ENCODE measurements at places on chromosomes 5 and 9. TPM values are rescaled to one million over a fixed set of nuclear protein-coding genes. Genes with fewer than 3 reads are reported as not detected.

Gene CACFD1
- 2.9 TPM for total RNA-seq

DNA sequence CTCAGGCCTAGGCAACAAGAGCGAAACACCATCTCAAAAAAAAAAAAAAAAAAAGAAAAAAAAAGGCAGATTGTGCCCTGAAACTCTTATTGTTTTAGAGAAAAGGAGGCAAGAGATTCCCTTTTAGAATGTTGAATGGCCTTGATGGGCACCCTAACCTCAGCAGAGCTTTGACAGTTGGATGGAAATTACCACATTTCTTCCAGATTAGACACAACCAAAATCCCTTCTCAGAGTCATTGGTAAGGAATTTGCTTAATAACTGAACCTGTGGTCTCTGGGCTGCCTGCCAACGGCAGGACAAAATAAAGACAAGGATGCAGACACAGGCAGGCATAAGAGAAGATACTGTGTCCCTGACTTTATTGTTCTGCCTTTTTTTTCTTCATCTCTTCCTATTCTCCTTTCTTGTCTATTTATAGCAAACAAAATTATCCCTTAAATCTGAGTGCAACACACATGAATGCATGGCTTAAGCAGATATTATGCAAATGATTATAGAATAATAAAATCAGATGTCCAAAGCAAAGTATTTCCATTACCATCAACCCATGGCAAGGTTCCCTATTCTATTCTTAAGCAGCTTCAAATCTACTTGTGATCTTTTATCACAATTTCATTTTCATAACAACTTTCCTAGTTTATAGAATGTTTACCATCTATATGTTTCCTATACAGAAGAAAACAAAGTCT, 37.3 kb upstream of the TRIO start:
- H3K4me3 ChIP-seq = no peak overlapping the region
- DNase-seq = peak; percentile 91
- peak overlapping the region; percentile 92 for H3K27ac ChIP-seq
- H3K4me1 ChIP-seq = peaks cover 53% of the 10 kb centered on the region
- no peaks in the 10 kb centered on the region for H3K36me3 ChIP-seq
- no peaks in the 10 kb centered on the region for H3K27me3 ChIP-seq

- no peaks in the 10 kb centered on the region for H3K27me3 ChIP-seq
- DNase-seq = no peak
- H3K27ac ChIP-seq = peak overlapping the region; percentile 7
- H3K36me3 ChIP-seq = peaks cover 93% of the 10 kb centered on the region
Measured at GRCh38 chr5:146461319-146461718, 14.2 kb downstream of the TCERG1 start.

GRCh38 chr9:1676771-1677170, 338.4 kb upstream of the SMARCA2 start:
- no peak overlapping the region for H3K27ac ChIP-seq
- no peak for DNase-seq
- H3K4me3 ChIP-seq = no peak overlapping the region
- no peaks in the 10 kb centered on the region for H3K27me3 ChIP-seq
- no peaks in the 10 kb centered on the region for H3K4me1 ChIP-seq
- no peaks in the 10 kb centered on the region for H3K36me3 ChIP-seq

- H3K4me3 ChIP-seq = no peak overlapping the region
- H3K27me3 ChIP-seq = no peaks in the 10 kb centered on the region
- H3K4me1 ChIP-seq = no peaks in the 10 kb centered on the region
- DNase-seq = no peak
- no peaks in the 10 kb centered on the region for H3K36me3 ChIP-seq
Measured at GRCh38 chr5:93422652-93423280, 158.3 kb downstream of the NR2F1-AS1 start.

GRCh38 chr9:133978899-133979272, 13.2 kb downstream of the VAV2 start:
- peak overlapping the region; percentile 77 for H3K27ac ChIP-seq
- H3K4me3 ChIP-seq = peak overlapping the region; percentile 2
- DNase-seq = no peak
- peaks cover 91% of the 10 kb centered on the region for H3K4me1 ChIP-seq
- H3K36me3 ChIP-seq = peaks cover 43% of the 10 kb centered on the region

GRCh38 chr9:34493972-34494535, 28.7 kb downstream of the ENHO start:
- H3K4me3 ChIP-seq = no peak overlapping the region
- no peak for DNase-seq
- no peaks in the 10 kb centered on the region for H3K27me3 ChIP-seq
- no peaks in the 10 kb centered on the region for H3K4me1 ChIP-seq

- H3K27ac ChIP-seq = no peak overlapping the region
- H3K4me3 ChIP-seq = no peak overlapping the region
- no peak for DNase-seq
- no peaks in the 10 kb centered on the region for H3K4me1 ChIP-seq
- H3K36me3 ChIP-seq = no peaks in the 10 kb centered on the region
Measured at GRCh38 chr5:93777620-93778019, 36.2 kb upstream of the POU5F2 start.

Gene ARHGEF37
- 0.25 TPM for total RNA-seq

- no peaks in the 10 kb centered on the region for H3K27me3 ChIP-seq
- H3K27ac ChIP-seq = no peak overlapping the region
- peaks cover 14% of the 10 kb centered on the region for H3K4me1 ChIP-seq
- H3K4me3 ChIP-seq = no peak overlapping the region
- no peak for DNase-seq
Measured at GRCh38 chr9:133057006-133057405, 4.8 kb upstream of the CEL start.

GRCh38 chr9:74120470-74120869, 376.7 kb upstream of the RORB start:
- DNase-seq = no peak
- H3K4me1 ChIP-seq = no peaks in the 10 kb centered on the region
- no peak overlapping the region for H3K27ac ChIP-seq
- H3K27me3 ChIP-seq = no peaks in the 10 kb centered on the region
- H3K4me3 ChIP-seq = no peak overlapping the region

DNA sequence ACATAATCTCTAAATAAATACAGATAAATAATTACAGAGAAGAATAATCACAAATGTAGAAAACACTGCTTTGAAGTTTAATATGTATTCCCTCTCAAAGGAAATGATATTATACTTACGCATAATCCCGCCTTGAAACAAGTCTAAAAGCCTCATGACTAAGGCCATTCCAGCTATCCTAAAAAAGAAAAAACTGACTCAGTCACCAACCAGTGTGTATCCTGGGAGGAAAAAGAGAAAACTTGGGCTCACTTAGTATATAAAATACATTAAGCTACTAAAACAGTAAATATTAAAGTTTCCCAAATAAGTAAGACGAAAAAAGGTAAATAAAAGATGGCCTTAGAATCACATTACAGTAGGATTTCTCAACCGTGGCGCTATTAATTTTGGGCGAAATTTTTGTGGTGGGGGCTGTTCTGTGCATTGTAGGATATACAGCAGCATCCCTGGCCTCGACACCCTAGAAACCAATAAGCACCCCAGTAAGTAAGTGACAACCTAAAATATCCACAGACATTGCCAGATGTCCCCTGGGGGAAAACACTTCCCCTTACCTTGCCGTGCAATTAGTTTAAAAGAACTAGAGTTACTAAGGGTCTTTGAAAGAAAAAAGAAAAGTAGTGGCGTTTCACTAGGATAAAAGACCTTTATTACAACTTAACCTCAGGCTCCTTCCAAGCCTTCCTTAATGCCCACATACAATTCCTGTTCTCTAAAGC, 1.1 kb downstream of the HSPA9 start:
- H3K4me1 ChIP-seq = peaks cover 13% of the 10 kb centered on the region
- peak overlapping the region; percentile 81 for H3K4me3 ChIP-seq
- H3K36me3 ChIP-seq = peaks cover 60% of the 10 kb centered on the region
- peak; percentile 30 for DNase-seq
- H3K27me3 ChIP-seq = no peaks in the 10 kb centered on the region

Gene GOLM1
- 27.5 TPM for total RNA-seq

GRCh38 chr5:163437011-163437308, 435 bp upstream of the CCNG1 start:
- peaks cover 24% of the 10 kb centered on the region for H3K4me1 ChIP-seq
- H3K4me3 ChIP-seq = peak overlapping the region; percentile 69
- peaks cover 35% of the 10 kb centered on the region for H3K36me3 ChIP-seq
- peak overlapping the region; percentile 25 for H3K27ac ChIP-seq

- H3K27me3 ChIP-seq = no peaks in the 10 kb centered on the region
- no peak overlapping the region for H3K4me3 ChIP-seq
- no peaks in the 10 kb centered on the region for H3K36me3 ChIP-seq
- H3K27ac ChIP-seq = no peak overlapping the region
- H3K4me1 ChIP-seq = peaks cover 46% of the 10 kb centered on the region
Measured at GRCh38 chr5:159059722-159060121, 40.0 kb downstream of the EBF1 start.

DNA sequence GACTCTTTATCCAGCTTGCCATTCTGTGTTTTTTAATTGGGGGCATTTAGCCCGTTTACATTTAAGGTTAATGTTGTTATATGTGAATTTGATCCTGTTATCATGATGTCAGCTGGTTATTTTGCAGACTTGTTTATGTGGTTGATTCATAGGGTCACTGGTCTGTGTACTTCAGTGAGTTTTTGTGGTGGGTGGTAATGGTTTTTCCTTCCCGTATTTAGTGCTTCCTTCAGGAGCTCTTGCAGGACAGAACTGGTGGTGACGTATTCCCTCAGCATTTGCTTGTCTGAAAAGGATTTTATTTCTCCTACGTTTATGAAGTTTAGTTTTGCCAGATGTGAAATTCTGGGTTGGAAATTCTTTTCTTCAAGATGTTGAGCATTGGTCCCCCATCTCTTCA, 381.1 kb downstream of the MAN2A1 start:
- no peaks in the 10 kb centered on the region for H3K36me3 ChIP-seq
- no peak overlapping the region for H3K4me3 ChIP-seq
- no peak for DNase-seq
- H3K27ac ChIP-seq = no peak overlapping the region
- H3K4me1 ChIP-seq = no peaks in the 10 kb centered on the region
- H3K27me3 ChIP-seq = no peaks in the 10 kb centered on the region

Gene PCSK1
- total RNA-seq = not detected

DNA sequence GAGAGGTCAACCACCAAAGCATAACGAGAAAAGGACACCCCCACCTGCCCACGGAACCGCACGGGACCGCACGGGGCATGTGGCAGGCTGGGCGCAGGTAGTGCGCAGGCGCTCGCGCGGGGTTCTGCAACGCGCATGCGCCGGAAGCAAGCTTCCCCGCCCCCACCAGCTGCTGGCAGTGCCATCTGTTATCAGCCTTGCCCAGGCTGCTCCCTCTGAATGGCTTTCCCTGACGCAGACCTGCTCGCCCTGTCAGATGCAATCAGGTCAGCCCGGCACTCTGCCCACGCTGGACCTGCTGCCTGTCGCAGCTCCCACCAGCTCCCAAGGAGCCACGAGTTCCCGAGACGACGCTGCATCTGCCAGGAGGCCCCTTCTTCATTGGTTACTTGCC, 22.8 kb downstream of the PTCH1 start:
- H3K4me1 ChIP-seq = peaks cover 55% of the 10 kb centered on the region
- no peaks in the 10 kb centered on the region for H3K27me3 ChIP-seq
- peaks cover 88% of the 10 kb centered on the region for H3K36me3 ChIP-seq
- no peak overlapping the region for H3K27ac ChIP-seq
- DNase-seq = no peak
- no peak overlapping the region for H3K4me3 ChIP-seq

GRCh38 chr5:61447780-61448495, 115.9 kb downstream of the ZSWIM6 start:
- H3K27ac ChIP-seq = no peak overlapping the region
- DNase-seq = no peak
- H3K4me3 ChIP-seq = no peak overlapping the region
- H3K27me3 ChIP-seq = no peaks in the 10 kb centered on the region

DNA sequence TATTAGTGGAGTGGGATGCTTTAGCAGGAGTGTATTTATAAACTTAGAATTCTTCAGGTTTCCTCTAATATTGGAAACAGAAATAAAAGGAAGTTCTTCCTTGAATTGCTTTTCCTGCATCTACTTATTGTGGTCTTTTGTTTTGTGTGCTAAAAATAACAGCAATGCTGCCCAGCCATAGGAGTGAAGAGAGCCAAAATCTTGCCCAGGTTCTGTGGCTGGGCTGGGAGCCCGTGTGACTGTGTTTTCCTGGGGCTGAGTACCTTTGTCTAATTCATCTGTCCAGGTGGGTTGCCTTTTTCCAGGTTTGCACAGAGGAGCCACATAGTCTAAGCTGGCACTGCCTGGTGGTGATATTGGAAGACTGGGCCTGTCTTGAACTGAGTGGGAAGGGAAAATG, 179.7 kb upstream of the ADAMTSL1 start:
- no peak for DNase-seq
- no peaks in the 10 kb centered on the region for H3K36me3 ChIP-seq
- H3K27me3 ChIP-seq = no peaks in the 10 kb centered on the region
- H3K27ac ChIP-seq = no peak overlapping the region
- no peak overlapping the region for H3K4me3 ChIP-seq

GRCh38 chr9:27589462-27589861, 16.2 kb upstream of the C9orf72 start:
- H3K27me3 ChIP-seq = no peaks in the 10 kb centered on the region
- no peaks in the 10 kb centered on the region for H3K4me1 ChIP-seq
- H3K4me3 ChIP-seq = no peak overlapping the region
- H3K36me3 ChIP-seq = no peaks in the 10 kb centered on the region

Gene PCDHGC4
- 0.22 TPM for total RNA-seq
